ENCODE measurements at places on chromosomes 4 and X. TPM values are rescaled to one million over a fixed set of nuclear protein-coding genes. Genes with fewer than 3 reads are reported as not detected.
A peak's percentile ranks its signal among the peaks of the same experiment; 100 is the strongest.

DNA sequence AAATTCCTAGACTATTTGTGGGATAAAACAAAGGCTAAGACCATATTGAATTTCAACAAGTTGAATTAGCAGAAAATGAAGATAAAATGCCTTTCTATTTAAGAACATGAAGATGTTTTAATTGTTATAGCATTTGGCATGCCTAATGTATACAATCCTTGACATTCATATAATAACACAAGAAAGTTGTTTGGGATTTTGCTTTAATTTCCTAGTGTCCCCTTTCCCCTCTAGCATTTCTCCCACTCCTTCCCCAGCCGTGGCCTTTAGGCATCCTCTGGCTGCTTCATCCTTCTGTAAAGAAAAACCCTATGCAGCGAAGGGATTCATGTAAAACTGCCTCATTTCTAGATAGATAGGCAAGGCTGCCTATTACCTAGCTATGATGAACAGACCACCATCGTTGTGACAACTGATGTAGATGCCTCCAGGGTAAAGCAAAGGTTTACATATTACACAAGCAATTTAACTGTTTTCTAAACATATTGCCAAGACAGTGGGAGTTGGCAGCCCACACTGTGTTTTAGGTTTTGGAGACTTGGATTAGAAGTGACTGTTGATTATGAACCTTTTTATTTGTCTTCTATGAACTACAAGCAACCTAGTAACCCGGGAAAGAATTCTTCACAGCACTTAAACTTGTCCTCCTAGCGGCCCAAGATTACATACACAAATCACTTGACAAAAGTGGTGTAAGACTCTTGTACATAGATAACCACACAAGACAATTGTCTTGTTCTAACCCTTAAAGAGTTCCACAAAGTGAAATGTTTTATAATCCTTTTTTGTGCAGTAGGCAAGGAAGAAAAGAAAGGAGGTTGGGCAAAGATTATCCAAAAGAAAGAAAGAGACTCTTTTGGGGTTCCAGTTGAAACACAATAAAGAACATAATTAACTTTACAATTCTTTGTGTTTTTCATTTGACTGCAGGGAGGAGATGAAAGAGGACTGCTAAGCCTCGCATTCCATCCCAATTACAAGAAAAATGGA, 59.9 kb downstream of the HHIP start:
- no peak for DNase-seq

GRCh38 chr4:101806914-101807313, 16.4 kb downstream of the BANK1 start:
- no peak for DNase-seq

GRCh38 chr4:24671849-24672248, 87.5 kb upstream of the DHX15 start:
- no peak for DNase-seq

DNA sequence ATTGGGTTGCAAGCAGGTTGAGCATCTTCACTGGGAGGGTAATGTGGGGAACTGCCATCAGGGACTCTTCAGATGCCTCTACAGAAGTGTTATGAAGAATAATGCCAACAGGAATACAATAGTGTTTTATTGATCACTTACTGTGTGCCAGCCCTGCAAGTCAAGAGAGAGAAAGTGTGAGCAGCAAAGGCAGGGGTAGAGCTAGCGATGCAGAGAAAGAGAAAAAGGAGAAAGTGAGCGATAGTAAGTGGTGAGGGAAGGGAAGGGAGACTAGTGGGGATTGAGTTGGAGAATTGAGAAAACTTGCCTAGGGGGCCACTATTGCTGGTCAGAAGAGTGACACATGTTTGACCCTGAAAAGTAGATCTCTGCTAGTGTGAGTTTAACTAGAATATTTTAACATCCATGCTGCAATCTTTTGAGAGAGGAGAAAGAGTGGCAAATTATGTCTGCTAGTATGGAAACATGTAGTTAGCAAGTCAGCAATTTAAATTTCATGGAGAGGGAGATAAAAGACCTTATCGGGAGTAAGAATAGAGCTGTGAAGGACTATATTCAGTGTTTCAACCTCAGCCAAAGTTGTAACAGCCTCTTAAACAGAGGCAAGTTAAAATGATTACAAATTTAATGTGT, 12.2 kb downstream of the AFF1 start:
- no peak for DNase-seq

- DNase-seq, result peak; percentile 14
These were observed 9.1 kb downstream of the ASMTL start for GRCh38 chrX:1443496-1444075.

DNA sequence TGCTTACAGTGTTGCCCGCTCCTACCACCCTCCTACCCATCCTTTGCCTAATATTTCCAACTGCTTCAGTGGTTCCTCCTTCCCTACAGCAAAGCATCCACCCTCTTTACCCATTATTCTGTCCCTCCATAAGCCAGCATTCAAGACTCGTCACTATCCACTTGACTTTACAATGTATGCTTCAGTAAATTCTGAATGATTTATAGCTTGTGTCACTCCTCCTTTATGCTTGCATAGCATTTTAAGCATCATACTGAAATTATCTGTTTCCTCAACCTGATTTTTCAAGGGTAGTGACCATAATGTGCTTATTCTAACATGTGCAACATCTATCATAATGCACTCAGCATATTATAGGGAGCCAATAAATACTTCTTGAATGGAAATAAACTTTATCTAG, 365.5 kb downstream of the RAB28 start:
- no peak for DNase-seq

DNA sequence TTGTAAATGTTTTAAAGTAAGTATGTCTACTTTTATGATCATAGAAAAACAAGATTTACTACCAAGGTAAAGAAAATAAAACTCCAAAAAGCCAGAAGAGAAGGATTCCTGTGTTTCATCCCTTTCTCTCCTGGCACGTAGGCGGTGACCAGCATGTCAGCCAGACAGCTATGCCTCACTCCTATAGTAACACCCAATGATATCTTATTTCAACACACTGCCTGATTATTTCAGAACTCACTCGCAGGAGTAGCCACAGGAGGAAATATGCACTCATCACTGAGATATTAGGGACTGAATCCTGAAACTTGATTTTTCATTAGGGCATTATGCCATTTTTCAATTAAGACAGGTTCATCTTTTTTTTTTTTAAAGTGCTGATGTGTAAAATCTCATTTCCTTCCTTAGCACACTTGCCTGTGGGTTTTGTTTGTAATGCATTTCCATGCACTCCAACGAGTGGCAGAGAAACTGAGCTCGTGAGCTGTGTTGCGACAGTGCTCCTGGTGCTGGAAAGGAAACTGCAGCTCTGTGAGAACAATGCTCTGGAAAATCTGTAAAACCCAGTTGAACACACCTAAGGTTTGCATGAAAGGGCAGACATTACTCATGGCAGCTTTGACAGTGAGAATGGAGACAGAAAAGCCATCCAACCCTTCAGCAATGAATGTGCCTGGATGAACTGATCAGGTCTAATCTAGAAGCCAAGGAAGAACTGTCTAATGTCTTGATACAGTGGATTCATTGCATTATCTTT, 18.2 kb downstream of the RAI2 start:
- DNase-seq, result no peak

DNA sequence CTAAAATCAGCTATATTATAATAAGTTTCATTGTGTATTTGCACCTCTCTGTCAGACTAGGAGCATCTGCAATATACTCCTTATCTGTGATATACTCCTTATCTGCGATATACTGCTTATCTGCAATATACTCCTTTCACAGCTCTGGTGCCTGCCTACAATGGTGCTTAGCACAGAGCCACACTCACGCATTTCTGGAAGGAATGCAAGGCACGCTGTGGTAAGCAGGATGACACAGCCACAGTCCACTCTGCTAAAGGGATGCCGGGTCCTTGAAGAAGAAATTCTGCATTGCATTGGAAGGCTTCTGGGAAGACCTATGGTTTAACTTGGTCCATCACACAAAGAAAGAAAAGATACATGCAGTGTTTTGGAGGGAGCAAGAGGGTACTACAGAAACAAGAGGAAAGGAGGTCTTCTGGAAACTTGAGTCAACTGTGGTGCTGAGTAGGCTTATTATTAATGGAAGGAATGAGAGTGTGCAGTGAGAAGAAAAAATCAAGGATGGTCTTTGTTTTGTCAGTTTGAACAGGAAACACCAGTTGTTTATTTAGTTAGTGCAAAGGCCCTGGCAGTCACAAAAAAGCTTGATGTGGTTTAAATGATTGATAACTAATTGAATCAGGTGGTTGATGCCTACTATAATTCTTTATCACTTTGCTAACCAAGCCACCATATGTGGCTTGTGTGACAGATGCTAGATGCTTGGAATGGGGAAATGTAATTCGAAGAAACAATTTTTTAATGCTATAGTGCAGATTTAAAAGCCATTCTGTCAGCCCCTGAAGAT, 342.3 kb downstream of the GRXCR1 start:
- DNase-seq, result no peak

- DNase-seq, result no peak
These were observed 245.2 kb downstream of the THOC2 start for GRCh38 chrX:123487669-123488068.

DNA sequence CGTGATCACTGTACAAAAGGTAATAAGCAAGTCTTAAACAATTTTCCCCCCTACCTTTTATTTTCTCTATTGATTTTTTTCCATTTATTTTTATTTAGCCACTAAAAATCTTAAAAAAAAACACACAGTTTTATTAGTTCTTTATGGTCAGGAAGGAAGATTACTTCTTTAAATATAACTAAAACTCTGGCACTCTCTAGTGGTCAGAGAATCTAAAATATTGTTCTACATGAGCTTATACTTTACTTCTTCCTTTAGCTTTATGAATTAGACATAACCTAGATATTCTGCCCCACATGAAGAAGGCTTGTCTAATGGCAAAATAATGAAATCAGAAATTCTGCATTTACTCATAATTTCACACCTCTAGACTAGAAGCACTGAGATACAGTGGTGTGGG, 135.2 kb downstream of the PDE5A start:
- DNase-seq, result no peak

DNA sequence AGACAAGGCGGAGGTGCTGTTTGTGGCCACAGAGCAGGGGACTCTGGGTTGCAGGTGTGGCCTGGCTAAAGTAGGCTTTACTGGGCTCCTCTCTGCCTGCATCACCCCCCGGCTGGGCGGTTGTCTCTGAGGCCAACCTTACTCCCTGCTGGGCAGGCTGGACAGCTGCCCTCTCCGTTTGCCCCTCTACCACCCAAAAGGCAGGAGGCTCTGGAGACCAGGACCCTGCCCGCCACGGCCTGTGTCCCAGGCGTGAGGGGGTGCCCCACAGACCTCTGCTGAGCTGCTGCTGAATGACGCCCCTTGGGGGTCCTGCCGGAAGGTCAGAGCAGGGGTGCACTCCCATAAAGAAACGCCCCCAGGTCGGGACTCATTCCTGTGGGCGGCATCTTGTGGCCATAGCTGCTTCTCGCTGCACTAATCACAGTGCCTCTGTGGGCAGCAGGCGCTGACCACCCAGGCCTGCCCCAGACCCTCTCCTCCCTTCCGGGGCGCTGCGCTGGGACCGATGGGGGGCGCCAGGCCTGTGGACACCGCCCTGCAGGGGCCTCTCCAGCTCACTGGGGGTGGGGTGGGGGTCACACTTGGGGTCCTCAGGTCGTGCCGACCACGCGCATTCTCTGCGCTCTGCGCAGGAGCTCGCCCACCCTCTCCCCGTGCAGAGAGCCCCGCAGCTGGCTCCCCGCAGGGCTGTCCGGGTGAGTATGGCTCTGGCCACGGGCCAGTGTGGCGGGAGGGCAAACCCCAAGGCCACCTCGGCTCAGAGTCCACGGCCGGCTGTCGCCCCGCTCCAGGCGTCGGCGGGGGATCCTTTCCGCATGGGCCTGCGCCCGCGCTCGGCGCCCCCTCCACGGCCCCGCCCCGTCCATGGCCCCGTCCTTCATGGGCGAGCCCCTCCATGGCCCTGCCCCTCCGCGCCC, 920 bp downstream of the HTT-AS start:
- peak; percentile 80 for DNase-seq

GRCh38 chrX:54423161-54423888, 16.9 kb upstream of the TSR2 start:
- peak; percentile 2 for DNase-seq

GRCh38 chrX:19789376-19789775, 98.0 kb downstream of the SH3KBP1 start:
- DNase-seq, result no peak

DNA sequence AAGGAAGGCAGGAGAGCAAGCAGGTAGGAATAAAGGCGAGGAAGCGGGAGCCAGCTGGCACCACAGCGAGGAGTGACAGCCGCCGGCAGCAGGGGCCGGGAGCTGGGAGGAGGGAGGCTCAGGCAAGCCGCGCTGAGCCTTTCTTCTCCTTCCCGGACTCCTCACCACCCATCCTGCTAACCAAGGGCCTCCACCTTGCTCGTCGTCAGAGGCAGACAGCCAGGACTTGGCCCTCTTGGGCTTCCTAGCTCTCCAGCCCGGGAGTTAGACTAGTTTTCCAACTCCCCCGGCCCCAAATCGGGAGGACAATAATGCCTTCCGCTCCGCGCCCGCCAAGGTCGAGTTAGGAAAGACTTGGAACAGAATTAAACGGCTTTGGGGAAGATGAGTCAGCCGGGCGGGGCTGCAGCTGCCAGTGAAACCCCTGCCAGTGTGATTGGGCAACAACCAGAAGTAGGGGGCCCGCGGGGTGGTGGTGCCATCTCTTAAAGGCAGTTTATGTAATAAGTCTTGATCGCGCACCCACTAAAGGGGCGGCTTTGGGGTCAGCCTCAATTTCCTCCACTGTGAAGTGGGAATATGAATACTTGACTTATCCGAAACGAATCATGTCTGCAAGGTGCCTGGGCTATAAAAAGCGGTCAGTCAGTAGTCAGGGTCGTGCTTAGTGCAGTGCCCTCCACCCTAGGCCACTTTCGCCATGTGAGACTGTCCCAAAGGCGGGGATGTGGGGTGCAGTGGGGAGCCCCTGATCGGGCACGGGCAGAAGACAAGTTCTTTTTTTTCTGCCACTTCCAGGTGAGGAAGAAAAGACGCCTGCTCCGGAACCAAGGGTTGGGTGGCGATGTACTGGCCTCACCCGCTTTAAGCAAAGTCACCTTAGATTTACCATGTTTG, 6.7 kb upstream of the HSD17B10 start:
- peak; percentile 51 for DNase-seq

DNA sequence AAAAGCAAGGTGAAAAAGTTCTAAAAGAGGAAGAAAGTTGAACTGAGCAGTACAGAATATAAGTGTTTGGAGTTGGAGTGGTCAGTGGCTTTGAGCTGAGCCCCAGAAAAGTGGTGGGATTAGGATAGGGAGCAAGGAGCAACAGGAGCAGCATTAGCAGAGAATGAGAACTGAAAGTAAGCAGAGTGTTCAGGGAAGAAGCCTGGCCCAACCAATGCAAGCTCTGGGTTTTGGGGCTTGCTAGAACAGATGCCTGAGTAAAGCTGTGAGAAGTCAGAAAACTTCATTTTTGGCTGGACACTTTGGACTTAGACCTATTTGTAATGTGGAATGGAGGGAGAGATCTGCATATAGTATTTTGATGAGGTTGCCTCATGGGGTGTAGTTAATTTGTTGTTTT, 17.8 kb downstream of the JADE1 start:
- DNase-seq, result no peak

GRCh38 chrX:91414713-91415112, 19.9 kb upstream of the PABPC5 start:
- DNase-seq, result no peak

STAP1 gene
- 0.25 TPM for total RNA-seq

GATA1 gene
- total RNA-seq, result not detected

TLL1 gene
- total RNA-seq, result 2.5 TPM

PPBP gene
- total RNA-seq, result not detected

TNIP3 gene
- 1.1 TPM for total RNA-seq

SLC25A53 gene
- 18.0 TPM for total RNA-seq

F9 gene
- total RNA-seq, result not detected

GPR119 gene
- total RNA-seq, result not detected

SPATA18 gene
- 8.7 TPM for total RNA-seq

NOX1 gene
- 96.7 TPM for total RNA-seq

Data from mucosa of descending colon (tissue), 3 donors.